CD4-positive, alpha-beta T cell treated with Interferon alpha-2 for 1 hour (primary cell): ENCODE measurements at places on chromosomes 2 and 18.

- no peak for DNase-seq
These were observed 641.9 kb downstream of the ZEB2 start for GRCh38 chr2:143877876-143878530.

DNA sequence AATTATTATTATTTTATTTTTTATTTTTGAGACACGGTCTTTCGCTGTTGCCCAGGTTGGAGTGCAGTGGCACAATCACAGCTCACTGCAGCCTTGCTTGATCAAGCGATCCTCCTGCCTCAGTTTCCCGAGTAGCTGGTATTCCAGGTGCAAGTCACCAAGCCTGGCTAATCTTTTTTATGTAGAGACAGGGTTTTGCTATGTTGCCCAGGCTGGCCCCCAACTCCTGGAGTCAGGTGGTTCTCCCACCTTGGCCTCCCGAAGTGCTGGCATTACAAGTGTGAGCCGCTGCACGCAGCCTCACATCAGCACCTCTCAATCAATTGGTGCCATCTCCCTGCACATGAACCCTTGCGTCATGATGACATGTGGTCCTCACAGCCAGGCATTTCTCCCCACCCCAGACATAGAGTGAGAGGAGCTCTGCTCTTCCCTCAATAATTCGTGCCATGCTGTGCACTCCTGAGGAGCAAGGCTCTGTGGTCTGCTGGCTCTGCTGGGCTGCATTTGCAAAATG lies 5.9 kb downstream of the INPP5D start:
- no peak for DNase-seq

- DNase-seq, result peak; percentile 17
These were observed 46.5 kb downstream of the PLEK start for GRCh38 chr2:68411397-68412126.

DNA sequence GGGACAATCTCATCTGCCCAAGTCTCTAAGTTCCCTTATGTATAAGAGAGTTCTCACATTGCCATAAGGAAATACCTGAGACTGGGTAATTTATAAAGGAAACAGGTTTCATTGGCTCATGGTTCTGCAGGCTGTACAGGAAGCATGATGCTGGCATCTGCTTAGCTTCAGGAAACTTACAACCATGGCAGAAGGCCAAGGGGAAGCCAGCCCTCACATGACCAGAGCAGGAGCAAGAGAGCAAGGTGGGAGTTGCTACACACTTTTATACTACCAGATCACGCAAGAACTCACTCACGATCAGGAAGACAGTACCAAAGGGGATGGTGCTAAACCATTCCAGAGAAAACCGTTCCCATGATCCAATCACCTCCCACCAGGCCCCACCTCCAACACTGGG lies 73.9 kb downstream of the PRKRA start:
- DNase-seq, result no peak

GRCh38 chr2:118222273-118222594 lies 134.0 kb downstream of the INSIG2 start:
- DNase-seq, result no peak

DNA sequence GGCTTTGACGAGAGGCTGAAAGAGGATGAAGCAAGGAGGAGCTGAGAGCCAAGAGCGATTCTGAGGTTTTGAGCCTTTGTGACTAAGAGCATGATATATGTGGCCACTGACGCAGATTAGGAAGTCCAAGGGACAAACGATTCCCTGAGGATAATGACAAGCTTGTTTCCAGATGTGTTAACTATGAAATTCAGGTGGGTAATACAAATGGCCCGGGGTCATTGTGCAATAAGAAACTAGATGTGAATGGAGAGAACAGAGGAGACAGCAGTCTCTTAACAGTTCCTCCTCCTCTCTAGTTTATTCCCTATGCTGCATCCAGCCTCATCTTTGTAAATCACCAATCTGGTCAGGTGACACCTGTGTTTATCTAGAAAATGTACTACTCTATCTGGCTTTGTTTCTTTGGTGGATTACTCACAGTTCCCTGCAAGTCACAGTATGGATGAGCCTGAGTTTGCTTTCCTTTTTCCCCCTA lies 84.2 kb downstream of the SOCS6 start:
- DNase-seq, result no peak

DNA sequence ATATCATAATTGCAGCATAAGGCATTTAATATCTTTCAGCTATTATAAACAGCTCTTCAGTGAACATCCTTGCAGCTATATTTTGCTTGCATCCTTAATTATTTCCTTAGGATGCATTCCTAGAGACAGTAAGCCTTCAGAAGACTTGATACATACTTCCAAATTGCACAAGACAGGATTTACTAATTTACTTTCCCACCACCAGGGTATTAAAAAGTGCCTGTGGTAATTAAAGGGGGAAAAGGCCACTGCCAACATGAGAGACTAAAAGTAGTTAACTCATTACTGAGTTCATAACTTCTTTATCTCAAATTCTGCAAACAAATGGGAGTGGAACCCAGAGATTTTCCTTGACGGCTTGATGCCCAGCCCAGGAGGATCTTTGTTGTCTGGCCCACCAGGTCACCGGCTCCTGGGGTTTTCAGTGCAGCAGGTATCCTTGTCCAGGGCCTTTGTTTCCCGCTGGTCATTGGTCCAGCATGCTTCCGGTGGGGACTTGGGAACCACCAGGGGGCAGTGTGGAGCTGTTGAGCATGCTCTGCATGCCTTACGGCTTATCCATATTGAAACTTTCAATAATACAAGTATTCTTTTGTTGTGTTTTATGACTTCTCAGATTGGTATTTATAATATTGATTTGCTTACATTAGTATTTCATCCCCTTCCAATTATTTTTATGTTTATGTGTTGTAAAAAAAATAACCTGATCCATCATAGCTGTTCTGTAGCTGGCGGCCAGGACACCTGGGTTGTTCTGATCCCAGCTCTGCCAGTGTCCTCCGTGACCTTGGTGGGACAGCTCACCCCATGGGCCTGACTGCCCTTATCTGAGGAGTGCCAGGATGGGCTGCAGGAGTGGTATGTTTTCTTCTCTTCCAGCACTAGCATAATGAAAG lies 61.4 kb downstream of the TGOLN2 start:
- peak; percentile 69 for DNase-seq

DNA sequence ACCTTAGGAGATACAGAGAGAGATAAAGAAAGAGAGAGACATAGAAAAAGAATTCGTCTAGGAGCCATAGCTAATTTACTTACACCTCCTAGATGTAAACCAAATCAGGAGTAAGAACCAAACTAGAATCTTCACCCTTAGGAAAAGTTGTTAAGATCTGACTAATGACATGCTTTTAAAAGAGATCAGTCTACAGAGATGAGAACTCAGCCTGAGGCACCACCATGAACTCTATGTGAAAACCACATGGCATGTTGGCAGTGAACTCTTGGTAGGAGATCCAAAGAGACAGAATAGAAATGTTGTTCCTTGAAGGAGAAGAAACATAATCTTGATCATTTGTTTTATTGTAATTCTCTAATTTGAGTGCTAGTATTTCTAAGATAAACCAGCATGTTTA lies 585.4 kb upstream of the ID2 start:
- DNase-seq, result no peak

GRCh38 chr2:128736689-128737545 lies 418.2 kb upstream of the HS6ST1 start:
- DNase-seq, result peak; percentile 56

DNA sequence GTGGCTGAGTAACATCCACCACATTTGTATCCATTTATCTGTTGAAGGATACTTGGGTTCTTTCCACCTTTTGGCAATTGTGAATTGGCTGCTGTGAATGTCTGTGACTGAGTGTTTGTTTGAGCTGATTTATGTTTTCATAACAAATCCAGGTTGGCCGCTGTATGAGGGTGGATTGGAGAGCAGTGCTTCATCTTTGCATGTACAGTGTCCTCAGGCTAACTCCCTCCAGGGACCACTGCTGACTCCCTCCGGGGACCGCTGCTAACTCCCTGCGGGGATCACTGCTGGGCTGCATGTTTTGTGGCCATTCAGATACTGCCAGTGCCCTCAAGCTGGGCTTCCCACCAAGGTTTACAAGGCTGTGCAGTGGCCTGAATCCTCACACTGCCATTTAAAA lies 10.2 kb downstream of the BOK start:
- no peak for DNase-seq

GRCh38 chr2:121969166-121969565 lies 213.7 kb downstream of the TSN start:
- no peak for DNase-seq
